ENCODE measurements at places on chromosomes 6 and 20.
A peak's percentile ranks its signal among the peaks of the same experiment; 100 is the strongest.

- DNase-seq: peak; percentile 52
Measured at GRCh38 chr20:59560588-59561227, 43.6 kb upstream of the PHACTR3 start.

- no peak for DNase-seq
Measured at GRCh38 chr20:25254986-25255680, 7.2 kb downstream of the PYGB start.

- no peak for DNase-seq
Measured at GRCh38 chr6:22017272-22017671, 279.6 kb downstream of the PRL start.

DNA sequence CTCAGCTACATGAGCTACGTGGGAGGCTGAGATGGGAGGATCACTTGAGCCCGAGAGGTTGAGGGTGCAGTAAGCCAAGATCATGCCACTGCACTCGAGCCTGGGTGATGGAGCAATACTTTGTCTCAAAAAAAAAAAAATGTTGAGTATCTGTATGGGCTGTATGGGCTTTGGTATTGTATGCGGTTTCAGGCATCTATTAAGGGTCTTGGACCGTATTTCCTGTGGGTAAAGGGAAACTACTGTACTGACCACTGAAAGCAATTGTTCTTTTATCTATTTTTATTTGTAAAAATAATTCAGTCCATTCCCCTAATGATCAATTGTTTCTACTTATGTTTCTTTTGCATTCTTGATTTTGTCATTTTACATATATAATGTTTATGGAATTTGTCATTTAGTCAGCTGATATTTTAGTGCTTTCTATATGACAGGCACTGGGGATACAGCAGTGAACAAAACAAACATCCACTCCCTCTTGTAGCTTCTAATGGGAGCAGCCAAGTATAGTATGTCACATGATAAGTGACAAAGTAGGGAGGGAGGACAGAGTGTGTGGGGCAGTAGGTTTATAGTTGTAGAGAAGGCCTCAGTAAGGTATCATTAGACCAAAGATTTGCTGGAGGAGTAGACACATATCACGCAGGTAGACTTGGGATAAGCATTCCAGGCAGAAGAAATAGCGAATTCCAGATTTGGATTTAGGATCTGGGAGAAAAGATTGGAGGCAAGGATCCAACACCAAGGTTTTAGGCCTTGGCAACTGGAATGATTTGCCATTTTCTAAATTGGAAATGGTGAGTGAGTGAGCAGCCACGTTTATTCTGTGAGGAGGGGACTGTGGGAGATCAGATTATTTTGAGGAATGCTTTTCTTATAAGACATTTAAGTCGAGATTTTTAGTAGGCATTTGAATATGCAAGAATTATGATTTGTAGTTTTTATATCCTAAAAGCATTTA is 6.0 kb downstream of the PCMT1 start:
- no peak for DNase-seq

DNA sequence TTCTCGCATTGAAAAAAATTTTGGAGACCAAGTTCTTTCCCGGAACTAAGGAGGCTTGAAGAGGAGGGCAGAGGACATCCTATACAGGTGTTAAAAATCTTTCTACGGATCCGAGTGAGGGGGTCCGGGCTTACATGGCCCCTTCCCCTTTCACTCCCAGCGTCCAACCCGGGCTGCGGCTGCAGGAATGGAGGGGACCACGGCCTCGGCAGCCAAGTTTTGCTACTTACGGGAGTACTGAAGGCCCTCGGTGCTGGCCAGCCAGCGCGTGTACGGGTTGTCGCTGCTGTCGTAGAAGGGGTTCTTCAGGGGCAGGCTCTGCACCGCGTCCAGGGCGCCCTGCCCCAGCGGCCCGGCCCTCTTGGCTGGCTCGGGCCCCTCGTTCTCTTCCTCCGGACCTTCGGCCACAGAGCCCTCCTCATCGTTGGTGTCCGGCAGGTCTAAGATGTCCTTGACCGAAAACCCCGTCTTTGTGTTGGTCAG is 642 bp downstream of the NKX2-2 start:
- DNase-seq: no peak
